ENCODE measurements at places on chromosomes 6 and 20. TPM values are rescaled to one million over a fixed set of nuclear protein-coding genes. Genes with fewer than 3 reads are reported as not detected.

DNA sequence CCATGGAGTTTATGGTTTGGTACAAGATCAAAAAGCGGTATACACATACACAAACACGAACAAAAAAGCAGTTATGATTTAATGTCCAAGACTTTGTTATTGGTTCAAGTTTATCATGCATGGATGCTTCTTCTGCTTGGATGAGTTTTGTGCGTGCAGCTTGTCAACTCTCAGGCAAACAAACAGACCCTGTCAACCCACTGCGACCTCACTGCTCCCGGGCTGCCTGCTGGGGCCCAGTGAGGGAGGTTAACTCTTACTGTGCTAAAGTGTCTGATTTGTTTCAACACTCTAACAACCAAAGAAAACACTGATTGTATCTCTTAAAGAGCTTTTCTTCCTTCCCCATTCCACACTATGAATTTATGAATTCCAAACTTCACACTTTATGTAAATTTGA is 26.8 kb upstream of the DDR1 start:
- no peak for DNase-seq

GRCh38 chr20:462199-462991 is at the start of gene TBC1D20:
Gene TBC1D20 (minus strand): TSS chr20:462533. CDS start chr20:462405, 128 bp downstream.
- DNase-seq, result peak; percentile 43

HLA-DMA gene
- 0.26 TPM for total RNA-seq

DNA sequence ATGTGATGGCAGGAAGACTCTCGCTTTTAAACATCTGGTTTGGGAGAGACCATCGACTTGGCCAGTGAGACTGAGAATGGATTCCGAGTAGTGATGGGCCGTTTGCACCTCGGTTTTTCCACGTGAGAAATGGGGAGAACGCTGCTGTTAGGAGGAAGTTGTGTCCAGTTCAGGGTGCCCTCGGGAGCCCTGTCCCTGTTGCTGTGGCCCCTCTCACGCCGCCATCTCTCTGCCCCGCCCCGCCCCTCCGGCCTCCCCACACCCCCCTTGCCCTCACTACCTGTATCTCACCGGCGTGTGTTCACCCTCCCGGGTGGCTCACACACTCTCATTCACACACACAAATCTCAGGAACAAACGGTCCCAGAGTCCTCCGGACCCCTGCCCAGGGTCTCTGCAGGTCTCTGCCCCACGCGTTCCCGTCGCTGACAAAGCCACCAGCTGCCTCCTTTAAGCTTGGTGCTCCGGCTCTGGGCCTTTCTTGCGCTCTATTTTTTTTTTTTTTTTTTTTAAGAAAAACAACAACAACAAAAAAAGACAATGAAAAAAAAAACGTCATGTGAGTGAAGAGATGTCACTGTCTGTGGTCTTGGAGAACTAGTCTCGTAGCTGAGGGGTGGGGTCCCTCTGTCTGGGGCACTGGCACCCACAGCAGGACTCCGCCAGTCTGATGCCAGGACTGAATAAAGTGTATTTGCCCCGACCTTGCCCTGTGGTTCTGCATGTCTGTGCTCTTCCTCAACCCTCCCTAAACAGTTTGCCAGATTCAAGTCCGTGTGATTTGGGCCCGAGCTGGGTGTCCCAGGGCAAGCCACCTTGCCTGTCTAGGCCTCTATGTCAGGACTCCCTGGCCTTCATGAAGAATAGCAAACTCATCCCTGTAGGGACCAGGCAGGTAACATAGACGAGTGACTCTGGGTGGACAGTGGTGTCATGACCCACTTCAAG is 2.9 kb downstream of the SOX12 start:
- DNase-seq, result no peak

- DNase-seq, result no peak
Measured at GRCh38 chr20:61949363-61949713, 116.3 kb downstream of the TAF4 start.

DNA sequence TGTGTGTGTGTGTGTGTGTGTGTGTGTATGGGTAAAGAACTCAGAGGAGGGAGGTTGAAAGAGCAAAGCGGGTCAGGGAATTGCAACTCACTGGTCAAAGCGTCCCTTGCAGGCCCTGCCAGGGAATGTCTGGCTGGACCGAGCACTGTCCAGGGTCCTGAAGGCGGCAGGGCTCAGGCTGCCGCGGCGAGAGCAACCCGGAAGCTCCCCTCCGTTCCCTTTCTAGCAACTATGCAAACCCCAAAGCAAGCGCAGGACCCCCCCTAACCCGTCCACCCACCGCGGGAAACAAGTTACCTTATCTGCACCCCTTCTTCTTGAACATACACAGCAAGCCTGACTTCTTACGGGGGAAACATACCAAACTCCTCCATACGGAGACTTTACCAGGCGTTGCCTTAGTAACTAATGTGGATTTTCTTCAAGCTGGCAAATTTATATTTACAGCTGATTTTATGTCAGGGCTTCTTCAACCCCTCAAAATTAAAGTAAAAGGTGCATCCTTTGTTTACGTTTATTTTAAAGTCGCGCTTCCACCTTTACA is 538 bp upstream of the GRM1 start:
- no peak for DNase-seq

GRCh38 chr6:45415788-45416518 is 38.2 kb upstream of the SUPT3H start:
- DNase-seq, result no peak

All from pulmonary artery endothelial cell (primary cell).